ENCODE measurements at places on chromosomes 12 and 14.

DNA sequence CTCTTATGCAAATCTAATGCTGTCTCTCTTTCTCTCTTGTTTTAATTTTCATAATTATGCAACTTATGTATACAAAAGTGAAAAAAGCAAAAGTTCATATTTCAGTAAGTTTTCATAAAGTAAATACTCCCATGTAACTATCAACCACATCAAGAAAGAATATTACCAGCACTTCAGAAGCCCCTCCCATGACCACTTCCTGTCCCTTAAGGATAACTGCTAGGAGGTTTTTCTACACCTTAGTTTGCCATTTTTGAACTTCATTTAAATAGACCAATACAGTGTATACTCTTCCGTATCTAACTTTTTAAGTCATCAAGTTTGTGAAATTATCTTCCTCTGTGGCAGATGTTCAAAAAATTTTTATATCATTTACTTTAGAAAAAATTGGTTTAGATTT, 547 bp upstream of the OR4K15 start:
- no peak for DNase-seq

- DNase-seq: peak; percentile 77
These were observed 87.7 kb downstream of the C12orf75 start for GRCh38 chr12:105418229-105418628.

DNA sequence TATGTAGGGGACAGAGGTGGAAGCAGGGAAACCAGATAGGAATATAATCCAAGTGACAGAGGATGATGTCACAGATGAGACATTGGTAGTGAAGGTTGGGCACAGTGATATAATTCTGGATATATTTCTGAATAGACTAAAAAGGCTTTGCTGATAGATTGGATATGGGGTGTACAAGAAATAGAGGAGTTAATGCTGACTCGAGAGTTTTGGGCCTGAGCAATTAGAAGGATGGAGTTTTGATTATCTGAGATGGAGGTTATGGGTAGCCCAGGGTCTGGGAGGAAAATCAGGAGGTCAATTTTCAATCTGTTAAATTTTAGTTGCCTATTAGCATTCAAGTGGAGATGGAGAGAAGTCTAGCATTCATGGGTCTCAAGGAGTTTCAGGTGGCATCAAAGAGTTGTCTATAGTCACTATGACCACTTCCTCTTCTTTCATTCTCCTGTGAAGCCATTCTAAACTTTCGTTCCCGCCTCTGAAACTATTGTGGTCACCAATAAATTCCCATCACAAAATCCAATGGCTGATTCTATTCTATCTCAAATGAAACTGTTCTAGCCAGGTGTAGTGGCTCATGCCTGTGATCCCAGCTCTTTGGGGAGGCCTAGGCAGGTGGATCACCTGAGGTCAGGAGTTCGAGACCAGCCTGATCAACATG, 10.6 kb upstream of the ANO6 start:
- no peak for DNase-seq

DNA sequence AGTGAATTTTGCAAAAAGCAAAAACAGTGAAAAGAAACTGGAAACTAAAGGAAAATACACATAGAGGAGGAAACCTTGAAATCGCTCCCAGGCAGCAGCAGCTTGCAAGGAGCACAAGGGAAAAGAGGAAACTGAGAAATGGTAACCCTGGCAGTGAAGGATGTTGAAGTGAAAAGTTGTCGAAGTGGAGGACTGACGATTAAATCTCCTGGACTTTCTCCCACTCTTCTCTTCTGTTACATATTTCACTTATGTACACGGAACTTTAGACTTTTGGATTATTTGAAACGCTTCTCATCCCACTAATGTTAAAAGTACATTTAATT, 388.8 kb upstream of the USP15 start:
- no peak for DNase-seq

DNA sequence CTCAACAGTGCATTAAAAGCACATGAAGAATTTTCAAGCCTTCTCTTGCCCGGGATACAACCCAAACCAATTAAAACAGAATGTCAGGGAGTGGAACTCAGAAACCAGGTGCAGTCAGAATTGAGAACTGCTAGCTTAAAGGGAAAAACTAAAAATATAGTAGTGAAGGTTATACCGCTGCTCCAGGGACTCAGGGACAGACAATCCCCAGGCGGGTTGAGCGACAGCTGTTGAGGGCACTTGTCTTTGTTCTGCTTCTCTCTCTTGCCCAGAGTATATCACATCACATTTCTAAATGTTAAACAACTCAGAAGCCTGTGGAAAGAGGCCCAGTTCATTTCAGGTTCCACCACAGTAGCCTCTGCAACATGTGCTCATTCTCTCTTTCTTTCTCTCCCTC, 93.1 kb downstream of the SLC5A8 start:
- no peak for DNase-seq

GRCh38 chr14:75626396-75626795, 34.3 kb downstream of the ERG28 start:
- no peak for DNase-seq

GRCh38 chr12:11508699-11509098, 113.3 kb upstream of the PRB2 start:
- peak; percentile 55 for DNase-seq

GRCh38 chr14:87063181-87063580, 929.8 kb downstream of the GALC start:
- DNase-seq: no peak

DNA sequence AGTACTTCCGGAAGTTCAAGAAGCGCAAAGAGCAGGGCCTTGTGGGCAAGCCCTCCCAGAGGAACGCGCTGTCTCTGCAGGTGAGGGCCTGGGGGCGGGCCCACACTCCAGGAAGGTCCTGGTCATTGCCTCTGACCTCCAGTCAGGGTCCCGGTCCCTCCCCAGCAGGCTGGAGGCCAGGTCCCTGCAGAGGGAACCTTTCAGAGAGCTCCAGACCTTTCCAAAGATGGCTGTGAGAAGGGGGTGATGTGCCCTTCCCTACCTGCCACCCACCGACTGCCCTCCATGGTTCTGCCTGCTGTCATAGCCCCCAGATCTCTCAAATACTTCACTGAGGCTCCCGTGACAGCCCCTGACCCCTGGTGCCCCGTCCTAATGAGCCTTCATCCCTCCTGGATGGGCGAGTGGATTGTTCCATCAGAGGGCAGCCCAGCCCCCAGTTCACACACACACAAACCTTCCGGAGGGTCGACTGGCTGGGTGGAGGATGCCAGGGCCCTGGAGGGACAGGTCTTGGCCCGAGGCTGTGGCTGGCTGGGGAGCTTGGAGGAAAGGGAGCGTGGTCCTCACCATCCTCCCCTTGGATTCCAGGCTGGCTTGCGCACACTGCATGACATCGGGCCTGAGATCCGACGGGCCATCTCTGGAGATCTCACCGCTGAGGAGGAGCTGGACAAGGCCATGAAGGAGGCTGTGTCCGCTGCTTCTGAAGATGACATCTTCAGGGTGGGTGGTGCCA, 117.5 kb upstream of the FKBP4 start:
- DNase-seq: no peak

GRCh38 chr14:59534361-59534987, 42.1 kb downstream of the CCDC175 start:
- DNase-seq: peak; percentile 24

DNA sequence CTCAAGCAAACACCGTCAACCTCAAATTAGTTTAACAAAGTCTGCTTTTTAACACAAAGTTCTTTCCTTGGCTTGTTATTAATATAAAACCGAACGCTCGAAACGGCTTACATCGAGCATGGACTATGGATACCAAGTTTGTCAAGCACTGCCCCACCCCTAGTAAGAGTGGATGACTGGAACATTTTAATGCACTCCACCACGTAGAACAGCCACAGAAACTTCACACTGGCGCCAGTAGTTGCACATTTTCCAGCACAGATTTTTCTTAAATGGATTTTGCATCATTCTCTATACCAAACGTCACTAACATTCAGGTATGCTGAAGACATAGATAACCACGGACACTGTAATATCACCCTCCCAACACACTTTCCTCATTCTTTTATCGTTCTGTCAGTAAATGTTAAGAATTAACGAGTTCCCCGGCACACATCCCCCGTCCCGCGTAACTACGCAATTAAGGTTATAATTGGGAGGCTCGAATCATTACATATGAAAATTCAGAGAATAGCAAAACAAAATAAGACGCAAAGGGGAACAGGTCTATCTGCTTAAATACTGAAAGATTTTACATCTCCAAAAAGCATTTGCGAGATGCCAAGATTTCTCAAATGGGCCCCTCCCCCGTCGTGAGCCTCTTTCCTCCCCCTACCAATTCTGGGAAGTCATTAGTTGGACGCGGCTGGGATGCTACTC, 990 bp downstream of the FERMT2 start:
- peak; percentile 61 for DNase-seq

DNA sequence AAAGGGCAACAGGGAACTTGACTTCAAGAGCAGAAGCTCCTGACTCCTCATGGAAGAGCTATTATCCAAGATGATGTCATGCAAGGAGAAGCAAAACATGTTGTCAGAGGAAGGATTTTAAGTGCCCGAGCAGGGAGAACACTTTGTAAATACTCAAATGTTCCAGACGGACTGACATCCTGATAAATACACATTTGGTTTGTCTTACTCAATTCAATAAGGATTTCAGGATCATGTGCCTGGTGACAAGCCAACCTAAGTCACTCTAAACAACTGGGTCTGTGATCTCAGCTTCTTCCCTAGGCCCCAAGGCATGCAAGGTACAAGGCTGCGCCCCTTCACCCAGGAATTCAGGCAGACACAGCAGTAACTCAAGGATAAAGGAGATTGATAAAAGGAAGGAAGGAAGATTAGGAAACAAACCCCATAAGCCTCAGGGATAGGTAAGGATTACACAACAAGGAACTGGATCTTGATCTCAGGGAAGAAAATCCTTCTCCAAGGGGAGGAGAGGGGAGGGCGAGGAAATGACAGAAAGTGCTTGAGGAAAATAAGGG, 26.8 kb upstream of the CEBPE start:
- no peak for DNase-seq

DNA sequence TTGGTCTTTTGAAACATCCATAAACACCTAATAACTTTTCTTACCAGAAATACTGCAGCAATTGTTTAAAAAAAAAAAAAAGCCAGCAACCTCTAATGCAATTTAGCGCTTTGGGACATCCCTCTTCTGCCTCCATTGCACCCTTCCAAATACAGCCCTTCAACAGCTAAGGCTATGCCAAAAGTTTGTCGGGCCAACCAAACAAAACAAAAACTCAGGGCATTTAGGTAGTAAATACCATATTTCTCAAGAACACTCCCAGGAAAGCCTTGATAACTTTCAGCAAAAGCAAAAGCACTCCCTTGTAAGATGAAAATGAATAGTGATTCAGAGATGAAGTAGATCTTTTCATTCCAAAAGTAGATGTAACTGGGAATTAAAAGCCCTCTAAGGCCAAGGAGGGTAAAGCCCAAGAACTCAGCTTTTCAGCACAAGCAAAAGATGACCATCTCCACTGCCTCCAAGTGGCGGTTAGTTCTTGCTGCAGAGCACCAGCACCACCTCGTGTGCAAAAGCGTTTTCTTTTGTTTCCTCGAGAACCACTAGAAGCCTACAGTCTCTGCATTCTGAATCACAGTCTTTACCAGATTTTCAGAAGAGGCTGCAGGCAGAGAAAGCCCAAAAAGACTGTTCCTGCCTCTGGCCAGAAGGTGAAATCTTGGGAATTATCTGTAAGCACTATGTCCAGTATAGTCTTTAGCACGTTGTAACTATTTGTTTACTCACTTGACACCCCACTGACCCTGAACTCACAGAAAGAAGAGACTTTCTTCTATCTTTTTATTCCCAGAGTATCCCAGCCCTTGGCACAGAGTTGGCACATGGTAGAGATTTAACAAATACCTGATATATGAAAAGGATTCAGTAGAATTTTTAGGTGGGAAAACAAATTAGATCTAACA, 53.1 kb downstream of the SIX6 start:
- DNase-seq: peak; percentile 21

DNA sequence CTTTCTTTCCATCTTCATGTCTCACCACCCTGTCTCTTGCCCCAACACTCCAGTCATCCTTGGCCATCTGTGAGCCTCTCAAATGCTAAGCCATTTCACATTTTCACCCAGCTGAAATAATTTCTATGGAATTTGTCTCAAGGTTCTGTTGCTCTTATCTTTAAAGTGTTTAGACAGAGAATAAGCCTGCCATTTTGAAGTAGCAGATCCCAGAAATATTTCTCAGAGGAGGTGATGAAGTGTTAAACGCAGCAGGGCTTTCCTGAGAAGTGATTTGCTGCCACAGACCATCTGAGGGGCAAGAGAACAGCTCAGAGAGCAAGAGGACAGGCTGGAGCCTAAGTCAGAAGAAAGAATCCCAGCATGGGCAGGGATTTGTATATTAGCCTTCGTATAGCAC, 71.6 kb upstream of the CLMN start:
- DNase-seq: no peak

DNA sequence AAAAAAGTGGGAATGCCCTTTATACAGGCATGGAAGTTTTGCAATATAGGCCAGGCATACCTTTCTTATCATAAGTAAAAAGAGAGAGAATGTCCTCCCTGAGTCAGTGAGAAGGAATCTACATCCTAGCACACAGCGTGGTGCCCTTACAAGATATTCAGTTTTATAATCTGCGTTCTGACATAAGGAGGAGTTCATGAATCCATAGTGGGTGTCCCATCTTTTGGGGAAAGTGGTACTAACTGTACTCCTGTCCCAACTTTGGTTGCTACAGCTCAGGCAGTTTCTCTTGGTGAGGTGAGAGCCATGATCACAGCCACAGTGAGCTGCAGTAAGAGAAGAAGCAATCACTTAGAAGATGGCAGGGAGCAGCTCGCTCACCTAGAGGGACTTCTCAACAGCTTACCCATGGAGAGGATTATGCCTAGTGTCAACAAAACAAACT, 332.9 kb downstream of the BCAT1 start:
- no peak for DNase-seq

Measured in hepatic stellate cell (primary cell).